Stimulated activated CD4-positive, alpha-beta T cell treated with anti-CD3 and anti-CD28 coated beads, Interleukin-12 subunit alpha, Interleukin-12 subunit beta, amount 100 ng/mL, for 4 hours (primary cell): ENCODE measurements at places on chromosomes 13 and 19.

GRCh38 chr19:2587001-2587719 is 111.2 kb downstream of the GADD45B start:
- no peak for DNase-seq

DNA sequence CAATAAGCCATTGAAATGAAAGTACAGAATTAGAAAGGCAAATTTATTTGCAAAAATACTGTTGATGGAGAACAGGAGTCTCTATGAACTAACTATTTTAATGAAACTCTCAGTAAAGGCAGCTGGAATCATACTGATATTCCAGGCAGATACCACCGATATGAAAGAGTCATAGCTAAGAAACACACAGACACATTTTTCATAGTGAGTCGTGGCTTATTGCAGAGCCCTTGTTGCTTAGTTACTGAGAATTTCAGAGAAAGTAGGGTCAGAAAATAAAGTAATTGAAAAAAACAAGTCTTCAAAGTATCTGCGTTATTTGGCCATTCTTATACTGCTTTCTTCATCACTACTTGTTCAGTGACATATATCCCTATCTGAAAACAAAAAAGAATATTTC is 1890.9 kb downstream of the PCDH9 start:
- no peak for DNase-seq

GRCh38 chr19:50047671-50048070 is 21.9 kb downstream of the ZNF473 start:
- no peak for DNase-seq

- no peak for DNase-seq
Observed at GRCh38 chr19:49862391-49863253, 4.8 kb downstream of the PNKP start.

- no peak for DNase-seq
Observed at GRCh38 chr19:28619816-28620429, 593.0 kb downstream of the UQCRFS1 start.

DNA sequence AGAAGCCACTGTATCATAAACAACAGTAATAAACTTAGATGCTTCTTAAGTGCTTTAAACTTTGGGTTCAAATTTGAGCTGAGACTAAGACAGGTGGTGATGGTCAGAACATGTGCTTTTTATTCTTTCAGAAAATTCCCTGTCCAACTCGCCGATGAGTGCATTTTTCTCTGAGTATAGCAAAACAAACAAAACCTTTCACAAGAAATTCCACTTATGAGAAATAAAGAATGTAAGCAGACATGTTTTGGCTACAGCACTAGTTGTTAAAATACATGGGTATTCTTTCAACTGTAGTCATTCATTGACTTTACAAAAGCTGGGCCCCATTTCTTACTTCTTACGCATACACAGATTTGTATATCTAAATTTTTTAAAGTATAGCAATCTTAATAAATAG is 125.6 kb downstream of the SPRY2 start:
- DNase-seq = no peak

GRCh38 chr13:80921971-80922370 is 581.0 kb upstream of the SPRY2 start:
- DNase-seq = no peak

- no peak for DNase-seq
Observed at GRCh38 chr13:110251193-110251819, 55.7 kb downstream of the COL4A1 start.

- DNase-seq = no peak
Observed at GRCh38 chr19:6188811-6189210, 53.3 kb downstream of the ACSBG2 start.

- DNase-seq = no peak
Observed at GRCh38 chr13:50345804-50346203, 330.6 kb downstream of the KCNRG start.
